Peyer's patch (tissue), 4 donors: ENCODE measurements at places on chromosomes 5 and 9.

- no peak for DNase-seq
These were observed 357.6 kb downstream of the ARHGEF28 start for GRCh38 chr5:73983644-73984043.

DNA sequence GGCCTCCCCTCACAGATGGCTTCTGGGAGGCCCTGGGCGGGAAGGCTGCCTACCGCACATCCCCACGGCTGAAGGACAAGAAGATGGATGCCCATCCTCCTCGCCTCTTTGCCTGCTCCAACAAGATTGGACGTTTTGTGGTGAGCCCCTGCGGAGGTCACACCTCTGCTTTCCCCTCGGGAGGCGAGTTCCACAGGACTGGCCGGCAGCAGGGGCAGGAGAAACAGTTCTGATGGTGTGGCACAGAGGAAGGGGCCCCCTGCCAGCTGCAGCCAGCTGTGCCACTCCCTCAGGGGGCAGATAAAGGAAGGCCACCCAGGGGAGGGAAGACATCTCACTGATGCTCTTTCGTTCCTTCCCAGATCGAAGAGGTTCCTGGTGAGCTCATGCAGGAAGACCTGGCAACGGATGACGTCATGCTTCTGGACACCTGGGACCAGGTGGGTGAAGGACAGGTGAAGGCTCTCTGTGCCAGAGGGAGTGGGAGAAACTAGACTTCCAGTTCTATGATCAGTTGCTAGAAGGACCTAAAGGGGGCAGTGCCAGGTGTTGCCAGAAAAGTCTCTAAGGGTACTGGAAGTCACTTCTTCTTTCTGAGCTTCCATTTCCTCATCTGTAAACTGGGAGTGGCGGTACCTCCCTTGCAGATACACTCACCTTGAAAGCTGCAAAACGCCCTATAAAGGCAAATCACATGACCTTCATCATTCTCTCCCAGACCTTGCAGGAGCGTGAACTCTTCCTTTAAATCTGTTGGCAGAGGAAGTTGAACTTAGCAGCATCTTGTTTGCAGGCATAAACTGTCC is 41.0 kb downstream of the STOM start:
- no peak for DNase-seq

DNA sequence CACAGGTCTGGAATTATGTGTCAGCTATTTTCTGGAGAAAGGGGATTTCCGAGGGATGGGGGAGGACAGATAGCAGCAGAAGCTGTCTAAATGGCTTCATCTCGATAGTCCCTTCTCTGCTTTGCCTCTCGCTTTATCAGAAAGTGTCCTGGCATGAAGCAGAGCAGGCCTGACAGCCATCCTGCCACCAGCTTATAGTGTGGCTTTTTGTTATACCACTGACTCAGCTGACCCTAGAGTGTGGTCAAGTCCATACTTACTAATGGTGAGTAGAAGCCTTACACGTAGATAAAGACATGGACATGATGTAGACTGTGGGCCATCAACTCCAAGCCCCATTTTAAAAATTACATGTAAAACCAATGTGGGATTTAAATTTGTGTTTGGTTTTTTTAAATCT is 50.0 kb downstream of the RCL1 start:
- no peak for DNase-seq

DNA sequence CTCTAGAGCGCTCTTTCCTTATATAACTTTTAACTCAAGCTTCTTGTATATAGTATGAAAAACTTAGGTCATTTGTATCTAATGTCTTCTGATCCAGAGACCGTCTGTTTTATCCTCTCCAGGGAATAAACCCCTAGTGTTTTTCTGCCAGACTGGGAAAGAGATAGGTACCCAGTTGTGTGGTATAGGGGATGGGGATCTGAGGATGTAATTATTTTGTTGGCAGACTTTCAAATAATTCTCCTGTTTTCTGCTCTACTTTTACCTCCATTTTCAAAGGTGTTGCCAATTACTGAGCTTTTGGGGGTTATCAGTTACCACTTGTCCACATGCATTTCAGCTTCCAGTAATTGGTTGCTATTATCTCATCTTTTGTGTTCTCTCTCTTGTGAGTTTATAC is 17.9 kb downstream of the CCDC171 start:
- no peak for DNase-seq

GRCh38 chr9:2299156-2299842 is 284.2 kb downstream of the SMARCA2 start:
- DNase-seq: no peak

DNA sequence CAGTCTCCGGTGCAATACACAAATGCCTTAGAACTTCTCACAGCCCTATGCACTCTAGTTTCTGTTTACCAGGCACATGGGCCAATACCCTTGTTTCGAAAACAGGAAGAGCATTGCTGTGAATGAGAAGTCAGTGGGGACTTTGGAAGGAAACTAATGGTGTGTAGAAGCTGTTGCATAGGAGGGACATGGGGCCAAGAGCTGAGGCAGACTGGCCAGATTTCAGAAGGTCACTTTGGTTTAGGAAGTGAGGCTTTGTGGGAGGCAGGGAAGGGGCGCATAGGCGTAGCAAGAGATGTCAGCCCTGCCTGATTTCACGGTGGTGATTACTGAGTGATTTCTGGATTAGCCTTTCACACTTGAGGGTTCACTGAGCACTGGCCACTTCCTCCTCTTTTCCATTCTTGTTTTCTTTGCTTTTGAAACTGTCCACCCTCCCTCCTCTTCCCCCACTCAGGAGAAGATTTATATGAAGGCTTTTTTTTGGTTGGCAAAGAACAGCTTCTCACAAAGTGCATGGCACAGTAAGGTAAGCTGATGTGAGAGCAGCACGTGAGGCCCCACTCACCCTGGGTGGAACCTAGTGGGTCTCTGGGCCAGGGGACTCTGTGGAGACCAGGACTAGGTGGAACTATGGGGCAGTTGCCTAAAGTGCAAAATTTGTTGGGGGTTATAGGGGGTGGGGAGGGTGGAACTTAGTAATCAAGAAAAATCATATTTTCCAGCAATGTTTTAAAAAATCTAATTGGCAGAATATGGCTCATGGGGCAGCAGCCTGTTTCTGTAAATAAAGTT is 6.1 kb upstream of the TMEM252 start:
- peak; percentile 53 for DNase-seq

- DNase-seq: no peak
These were observed 1785.9 kb upstream of the WWC1 start for GRCh38 chr5:166505544-166505943.

DNA sequence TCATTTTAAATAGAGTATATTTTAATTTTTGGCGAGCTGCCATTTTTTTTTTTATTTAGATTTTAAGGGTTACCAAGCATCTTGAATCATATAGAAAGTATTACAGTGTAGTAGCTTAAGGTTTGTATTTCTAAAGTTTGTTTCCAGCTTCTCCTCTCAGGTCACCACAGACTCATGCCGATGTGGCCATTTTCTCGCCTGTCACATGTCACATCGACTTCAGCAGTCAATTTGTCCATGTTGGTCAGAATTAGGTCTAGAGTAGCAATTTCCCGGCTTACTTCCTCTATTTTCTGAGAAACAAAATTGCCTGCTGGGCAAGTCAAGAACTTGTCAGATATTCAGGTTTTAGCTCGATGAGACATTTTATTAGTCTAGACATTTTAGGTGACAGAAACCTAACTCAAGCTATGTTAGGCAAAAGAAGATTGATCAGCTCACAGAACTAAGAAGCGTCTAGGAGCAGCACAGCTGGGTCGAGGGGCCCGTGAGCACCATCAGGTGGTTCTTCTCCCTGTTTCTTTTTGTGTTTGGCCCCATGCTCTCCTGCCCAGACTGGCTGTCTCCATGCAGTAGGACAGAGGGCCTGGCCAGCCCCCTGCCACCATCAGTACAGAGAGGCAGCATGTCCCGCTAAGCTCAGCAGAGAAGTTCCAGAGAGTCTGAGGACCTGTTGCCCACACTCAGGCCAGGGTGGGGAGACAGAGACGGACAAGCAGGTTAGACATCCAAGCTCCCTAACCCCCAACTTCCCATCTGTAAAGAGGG is 48.4 kb upstream of the AFAP1L1 start:
- no peak for DNase-seq

DNA sequence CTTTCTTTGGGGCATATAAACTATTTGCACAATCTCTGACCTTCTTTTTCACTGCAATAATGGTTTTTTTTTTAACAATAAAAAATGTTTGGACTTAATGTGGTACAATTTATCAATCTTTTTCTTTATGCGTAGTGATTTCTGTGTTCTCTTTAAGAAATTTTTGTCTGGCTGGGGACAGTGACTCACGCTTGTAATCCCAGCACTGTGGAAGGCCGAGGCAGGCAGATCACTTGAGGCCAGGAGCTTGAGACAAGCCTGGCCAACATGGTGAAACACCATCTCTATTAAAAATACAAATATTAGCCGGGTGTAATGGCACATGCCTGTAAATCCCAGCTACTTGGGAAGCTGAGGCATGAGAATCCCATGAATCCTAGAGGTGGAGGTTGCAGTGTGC is 72.3 kb downstream of the STK32A start:
- DNase-seq: no peak
